Activated CD8-positive, alpha-beta T cell treated with anti-CD3 and anti-CD28 coated beads, Interleukin-2, amount 10 ng/mL, durations not matched to agents 7 days and 5 days (primary cell): ENCODE measurements at places on chromosomes 7 and 10.

DNA sequence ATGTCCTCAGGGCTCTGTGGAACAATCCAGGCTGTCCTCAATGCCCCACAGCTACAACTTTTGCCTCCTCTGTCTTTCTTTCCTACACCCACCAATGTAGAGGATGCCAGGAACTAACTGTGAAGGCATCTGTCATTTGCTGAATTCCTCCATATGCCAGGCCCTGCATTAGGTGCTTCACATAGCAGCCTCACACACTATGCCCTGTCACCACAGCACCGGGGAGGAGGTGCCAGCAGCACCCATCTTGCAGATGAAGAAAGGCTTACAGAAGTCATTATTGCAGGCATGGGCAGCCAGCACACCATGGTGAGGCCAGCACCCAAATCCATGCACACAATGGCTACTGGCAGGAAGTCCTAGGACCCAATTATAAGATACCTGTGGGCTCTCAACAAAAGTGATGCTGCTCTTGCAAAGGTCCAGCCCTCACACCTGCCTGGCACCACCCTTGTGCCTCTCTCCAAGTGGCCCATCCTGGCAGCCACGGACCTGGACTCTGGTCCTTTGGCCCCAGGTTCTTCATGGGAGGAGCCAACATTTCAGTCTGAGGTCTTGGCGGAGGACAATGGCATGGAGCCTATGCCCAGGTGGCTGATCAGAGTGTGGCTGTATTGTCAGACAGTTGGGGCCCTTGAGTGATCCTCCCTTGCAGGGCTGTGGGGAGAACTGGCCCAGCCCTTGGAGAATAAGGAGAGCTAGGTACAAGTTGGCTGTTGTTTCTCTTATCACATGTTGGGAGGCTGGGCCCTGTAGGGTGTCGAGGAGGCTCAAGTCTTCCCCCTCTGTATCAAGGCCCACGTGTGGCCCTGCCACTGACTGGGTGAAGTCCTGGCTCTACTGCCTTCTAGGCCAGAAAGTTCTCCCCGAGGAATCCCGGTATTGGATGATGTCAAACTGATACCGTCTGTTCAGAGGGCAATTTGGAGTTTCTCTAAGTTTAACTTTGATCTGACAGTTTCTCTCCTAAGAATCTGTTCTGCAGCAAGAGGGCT, 14.4 kb upstream of the MYL7 start:
- DNase-seq, result no peak

GRCh38 chr10:100109670-100110069, 28.0 kb upstream of the CPN1 start:
- DNase-seq, result no peak

DNA sequence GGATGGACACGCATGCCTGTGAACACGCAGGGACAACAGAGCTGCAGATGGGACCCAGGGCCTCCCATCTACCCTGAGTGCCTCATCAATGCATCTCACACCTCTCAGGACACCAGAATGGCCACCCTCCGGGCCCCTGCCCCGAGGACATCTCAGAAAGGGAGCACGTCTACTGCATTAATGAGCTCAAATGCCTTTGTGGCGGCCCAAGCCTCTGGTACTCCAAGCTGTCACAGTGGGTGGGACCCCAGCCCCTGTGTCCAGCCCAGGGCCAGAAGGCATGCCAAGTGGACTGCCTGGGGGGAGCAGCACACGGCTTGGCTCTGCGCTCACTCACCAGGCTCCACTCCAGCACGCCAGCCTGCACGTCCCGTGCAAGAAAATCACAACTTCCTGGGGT, 52.0 kb downstream of the TCERG1L start:
- DNase-seq, result no peak

DNA sequence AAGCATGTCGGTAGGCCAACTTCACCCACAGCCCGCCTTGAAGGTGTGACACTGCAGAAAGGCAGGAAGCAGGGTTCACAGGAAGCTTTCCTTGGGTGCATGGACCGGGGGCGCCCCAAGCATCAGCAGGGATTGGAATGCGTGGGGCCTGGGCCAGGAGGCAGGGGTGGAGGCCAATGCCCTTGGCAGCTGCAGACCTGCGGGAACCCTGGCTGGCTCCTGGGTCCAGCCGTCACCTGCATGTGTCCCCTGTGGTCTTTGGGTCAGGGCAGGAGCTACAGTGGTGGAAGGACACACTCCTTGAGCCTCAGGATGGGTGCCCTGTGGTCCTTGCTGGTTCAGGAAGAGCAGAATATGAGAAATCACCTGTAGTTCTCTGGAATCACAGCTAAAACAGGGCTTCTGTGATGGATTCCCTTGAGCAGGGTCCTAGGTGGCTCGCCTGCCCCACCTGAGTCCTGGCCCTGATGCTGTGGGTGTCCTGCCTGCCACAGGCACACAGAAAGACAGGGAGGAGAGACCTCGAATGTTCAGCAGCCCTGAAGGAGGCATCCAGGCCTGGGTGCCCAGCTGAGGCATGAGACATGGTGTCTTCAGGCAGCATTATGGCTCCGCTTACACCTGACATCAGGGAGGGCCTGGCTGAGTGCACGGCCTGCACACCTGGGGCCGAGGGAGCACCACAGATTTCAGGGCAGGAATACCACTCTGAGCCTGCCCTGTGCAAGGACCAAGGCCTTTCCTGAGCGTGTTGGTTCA, 15.1 kb downstream of the ANTXRL start:
- no peak for DNase-seq

DNA sequence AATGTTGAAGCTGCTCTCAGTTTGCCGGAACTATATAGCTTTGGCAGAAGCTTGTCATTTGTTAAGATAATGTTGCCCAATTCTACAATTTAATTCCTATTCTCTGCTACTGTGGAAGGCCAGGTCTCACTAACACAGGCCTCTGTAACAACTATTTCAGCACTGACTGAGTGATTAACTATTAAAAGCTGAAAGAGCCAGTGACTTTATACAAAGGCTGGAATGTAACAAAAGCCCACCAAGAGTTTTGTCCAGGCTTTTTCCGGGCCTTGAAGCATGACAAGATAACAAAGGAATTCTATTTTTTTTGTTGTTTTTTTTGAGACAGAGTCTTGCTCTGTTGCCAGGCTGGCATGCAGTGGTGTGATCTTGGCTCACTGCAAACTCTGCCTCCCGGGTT, 795.6 kb downstream of the PHTF2 start:
- DNase-seq, result no peak

GRCh38 chr7:128303643-128304042, 40.1 kb downstream of the RBM28 start:
- no peak for DNase-seq

GRCh38 chr10:24814568-24815313, 91.1 kb upstream of the ARHGAP21 start:
- DNase-seq, result no peak

GRCh38 chr10:116690356-116691322, 51.7 kb downstream of the HSPA12A start:
- no peak for DNase-seq

GRCh38 chr7:98232799-98233198, 19.2 kb downstream of the TECPR1 start:
- DNase-seq, result no peak

DNA sequence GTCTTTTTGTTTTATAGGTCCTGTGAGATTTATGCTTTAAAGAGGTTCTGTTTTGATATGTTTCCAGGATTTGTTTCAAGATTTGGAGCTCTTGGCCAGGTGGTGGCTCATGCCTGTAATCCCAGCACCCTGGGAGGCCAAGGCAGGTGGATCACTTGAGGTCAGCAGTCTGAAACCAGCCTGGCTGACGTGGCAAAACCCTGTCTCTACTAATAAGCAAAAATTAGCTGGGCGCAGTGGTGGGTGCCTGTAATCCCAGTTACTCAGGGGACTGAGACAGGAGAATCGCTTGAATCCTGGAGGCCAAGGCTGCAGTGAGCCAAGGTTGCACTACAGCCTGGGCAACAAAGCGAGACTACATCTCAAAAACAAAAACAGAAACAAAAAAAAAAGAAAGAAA, 8.3 kb upstream of the HYAL4 start:
- no peak for DNase-seq

DNA sequence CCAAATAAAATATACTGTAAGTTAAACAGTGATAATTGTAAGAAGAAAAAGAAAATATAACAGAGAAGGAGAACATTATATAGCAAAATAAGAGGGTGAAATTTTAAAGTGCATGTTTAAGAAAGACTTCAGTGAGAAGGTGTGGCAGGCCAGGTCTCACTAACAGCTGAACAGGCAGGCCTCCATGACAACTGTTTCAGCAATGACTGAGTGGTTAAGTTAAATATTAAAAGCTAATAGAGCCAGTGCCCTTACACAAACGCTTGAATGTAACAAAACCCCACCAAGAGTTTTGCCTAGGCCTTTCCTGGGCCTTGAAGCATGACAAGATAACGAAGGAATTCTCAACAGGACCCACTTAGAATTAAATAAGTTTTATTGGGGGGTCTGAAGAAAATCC, 32.6 kb downstream of the CFAP43 start:
- DNase-seq, result no peak

DNA sequence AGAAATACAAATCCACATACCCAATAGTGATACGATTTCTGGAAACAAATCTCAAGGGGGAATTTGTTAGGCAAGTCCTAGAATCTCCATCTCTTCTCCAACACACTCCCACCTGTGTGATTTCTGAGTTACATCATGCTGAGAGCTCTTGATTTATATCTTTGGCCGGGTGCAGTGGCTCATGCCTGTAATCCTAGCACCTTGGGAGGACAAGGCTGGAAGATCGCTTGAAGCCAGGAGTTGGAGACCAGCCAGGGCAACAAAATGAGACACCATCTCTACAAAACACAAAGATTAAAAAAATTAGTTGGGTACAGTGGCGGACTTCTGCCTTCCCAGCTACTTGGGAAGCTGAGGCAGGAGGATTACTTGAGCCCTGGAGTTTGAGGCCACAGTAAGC, 1.5 kb upstream of the MTPN start:
- no peak for DNase-seq

GRCh38 chr10:51879238-51879637, 179.8 kb upstream of the CSTF2T start:
- DNase-seq, result no peak

GRCh38 chr7:127950233-127950935, 80.9 kb downstream of the LRRC4 start:
- DNase-seq, result no peak

DNA sequence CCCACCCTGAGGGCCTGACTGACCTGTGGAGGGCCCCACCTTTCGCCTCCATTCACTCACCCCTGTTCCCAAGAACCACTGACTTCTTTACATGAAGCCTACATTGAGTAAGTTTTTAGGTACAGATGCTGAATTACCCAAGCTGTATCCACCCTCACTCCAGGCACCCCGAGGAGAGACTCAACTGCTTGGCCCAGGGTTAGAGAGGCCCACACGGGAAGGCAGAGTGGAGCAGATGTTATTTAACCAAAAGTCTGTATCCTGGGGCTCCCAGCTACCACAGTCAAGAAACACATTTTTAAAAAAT, 213.1 kb upstream of the FRMD4A start:
- no peak for DNase-seq

- DNase-seq, result no peak
Measured at GRCh38 chr7:138116141-138116540, 39.9 kb downstream of the AKR1D1 start.

DNA sequence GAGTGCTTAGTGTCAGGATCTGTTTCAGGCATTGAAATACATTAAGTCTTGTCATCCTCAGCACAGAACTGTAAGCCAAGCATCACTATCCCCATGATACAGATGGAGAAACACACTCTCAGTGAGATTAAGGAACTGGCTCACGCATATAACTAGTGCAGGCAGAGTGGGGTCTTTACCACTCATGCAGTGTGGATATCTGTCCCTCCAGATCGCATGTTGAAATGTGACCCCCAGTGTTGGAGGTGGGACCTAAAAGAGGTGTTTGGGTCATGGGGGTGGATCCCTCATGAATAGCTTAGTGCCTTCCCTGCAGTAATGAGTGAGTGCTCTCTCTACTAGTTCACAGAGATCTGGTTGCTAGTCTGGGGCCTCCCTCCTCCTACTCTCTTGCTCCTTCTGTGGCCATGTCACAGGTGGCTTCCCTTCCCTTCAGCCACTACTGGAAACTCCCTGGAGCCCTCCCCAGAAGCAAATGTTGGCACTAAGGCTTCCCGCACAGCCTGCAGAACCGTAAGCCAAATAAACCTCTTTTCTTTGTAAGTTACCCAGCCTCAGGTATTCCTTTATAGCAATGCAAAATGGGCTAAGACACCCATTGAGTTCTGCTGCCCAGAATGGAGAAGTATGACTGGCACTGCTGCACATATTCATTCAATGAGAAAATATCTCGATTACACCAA, 31.8 kb upstream of the MSMB start:
- DNase-seq, result no peak

DNA sequence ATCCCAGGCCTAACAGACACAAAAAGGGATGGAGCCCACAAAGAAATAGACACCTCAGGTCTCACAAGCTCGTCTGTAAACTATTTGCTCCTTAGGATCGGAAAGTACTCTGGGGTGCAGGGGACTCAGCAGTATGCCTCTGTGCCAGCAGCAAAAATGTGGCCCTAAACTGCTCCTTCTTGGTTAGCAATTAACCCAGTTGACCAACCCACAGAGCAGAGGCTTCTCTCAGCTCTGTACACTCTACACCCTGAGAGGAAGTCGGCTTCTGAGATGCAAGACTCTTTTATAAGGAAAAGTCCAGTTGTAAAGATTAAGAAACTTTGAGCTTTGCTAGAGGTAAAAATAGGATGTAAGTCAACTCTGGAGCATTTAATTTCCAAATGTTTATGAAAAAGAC, 156.3 kb upstream of the PRSS58 start:
- DNase-seq, result no peak

- no peak for DNase-seq
Measured at GRCh38 chr7:39721345-39721744, 98.0 kb downstream of the RALA start.

- no peak for DNase-seq
Measured at GRCh38 chr7:6234384-6234783, 38.0 kb downstream of the CYTH3 start.

GRCh38 chr10:118842843-118843624, 88.3 kb upstream of the CACUL1 start:
- DNase-seq, result no peak

- DNase-seq, result no peak
Measured at GRCh38 chr7:24249266-24249665, 34.7 kb upstream of the NPY start.

GRCh38 chr7:11191574-11192220, 218.0 kb downstream of the PHF14 start:
- DNase-seq, result no peak

GRCh38 chr10:16986406-16987205, 143.0 kb downstream of the CUBN start:
- DNase-seq, result no peak

DNA sequence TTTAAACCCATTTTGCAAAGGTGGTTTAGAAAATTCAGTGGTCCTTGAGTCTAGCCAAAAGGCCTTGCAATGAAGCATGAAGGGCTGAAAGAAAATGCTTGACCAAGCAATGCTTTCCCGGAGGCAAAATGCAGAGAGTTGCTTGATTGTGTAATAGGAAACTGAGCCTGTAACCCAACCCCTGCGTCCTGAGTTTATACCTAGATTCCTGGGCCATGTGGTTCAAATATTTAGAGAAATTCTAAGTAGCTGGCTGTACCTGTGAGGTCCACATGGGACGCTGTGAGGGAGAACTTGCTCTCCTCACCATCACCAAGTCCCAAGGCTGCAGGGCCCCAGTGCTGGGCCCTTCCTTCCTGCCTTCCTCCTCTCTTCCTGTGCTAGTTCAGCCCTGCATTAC, 45.7 kb downstream of the CXCL12 start:
- DNase-seq, result no peak

GRCh38 chr7:128947854-128948253, 10.1 kb downstream of the IRF5 start:
- no peak for DNase-seq

- no peak for DNase-seq
Measured at GRCh38 chr7:27606270-27607209, 56.1 kb downstream of the HIBADH start.

- DNase-seq, result no peak
Measured at GRCh38 chr7:68537051-68537773, 1061.1 kb upstream of the AUTS2 start.

- DNase-seq, result no peak
Measured at GRCh38 chr7:28024786-28025334, 155.7 kb downstream of the JAZF1 start.
